AG20443 (cell line): ENCODE measurements at places on chromosomes 1 and 21.

DNA sequence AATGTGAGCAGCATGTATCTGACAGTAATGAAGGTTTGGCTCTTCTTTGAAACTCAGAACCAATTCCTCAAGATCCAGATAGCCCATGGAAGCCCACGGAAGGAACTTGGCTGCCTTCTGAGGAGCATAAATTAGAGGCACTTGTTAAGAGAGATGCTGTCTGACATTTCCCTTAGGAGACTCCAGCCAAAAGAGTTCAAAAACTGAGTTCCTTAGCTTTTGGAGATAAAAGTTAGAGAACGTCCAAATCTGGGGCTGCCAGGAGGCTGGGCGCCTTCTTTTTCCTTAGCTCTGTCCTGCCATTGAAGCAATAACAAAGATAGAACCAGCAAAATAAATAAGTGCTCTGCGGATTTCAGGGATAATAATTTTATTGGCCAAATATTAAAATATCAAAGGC lies 439.6 kb upstream of the USP24 start:
- no peak for DNase-seq

DNA sequence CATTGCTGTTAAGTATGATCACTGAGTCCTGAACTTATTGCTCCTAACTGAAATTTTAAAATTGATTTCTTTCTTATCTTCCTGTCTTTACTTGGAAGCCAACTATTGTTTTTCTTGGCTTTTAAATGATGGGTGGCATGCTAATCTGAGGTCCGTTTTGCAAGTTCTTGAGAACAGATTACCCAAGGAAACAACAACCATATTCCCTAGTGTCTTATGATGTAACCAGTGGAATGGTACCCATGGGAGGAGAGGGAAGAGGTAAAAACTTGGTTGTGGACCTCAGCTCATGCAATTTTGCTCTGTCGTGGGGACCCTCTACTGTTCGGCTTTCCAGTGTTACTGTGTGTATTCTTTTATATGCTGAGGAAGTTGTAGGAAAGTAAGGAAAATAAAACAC lies 454.8 kb upstream of the ADAMTS5 start:
- DNase-seq: no peak

DNA sequence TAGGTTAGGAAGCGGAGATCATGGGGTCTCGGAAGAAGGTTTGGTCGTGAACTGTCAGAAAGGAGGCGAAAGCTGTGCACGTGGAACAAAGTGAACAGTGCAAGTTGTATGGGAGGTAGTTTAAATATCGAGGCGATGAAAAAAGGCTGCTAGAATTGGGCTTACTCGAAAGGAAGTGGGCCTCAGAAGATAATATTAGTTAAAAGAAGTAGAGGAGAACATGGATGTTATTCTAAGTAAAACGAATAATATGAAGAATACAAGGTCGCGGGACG lies 571 bp downstream of the WDR3 start:
- DNase-seq: no peak

- no peak for DNase-seq
Observed at GRCh38 chr1:48683839-48684238, 92.9 kb downstream of the BEND5 start.

DNA sequence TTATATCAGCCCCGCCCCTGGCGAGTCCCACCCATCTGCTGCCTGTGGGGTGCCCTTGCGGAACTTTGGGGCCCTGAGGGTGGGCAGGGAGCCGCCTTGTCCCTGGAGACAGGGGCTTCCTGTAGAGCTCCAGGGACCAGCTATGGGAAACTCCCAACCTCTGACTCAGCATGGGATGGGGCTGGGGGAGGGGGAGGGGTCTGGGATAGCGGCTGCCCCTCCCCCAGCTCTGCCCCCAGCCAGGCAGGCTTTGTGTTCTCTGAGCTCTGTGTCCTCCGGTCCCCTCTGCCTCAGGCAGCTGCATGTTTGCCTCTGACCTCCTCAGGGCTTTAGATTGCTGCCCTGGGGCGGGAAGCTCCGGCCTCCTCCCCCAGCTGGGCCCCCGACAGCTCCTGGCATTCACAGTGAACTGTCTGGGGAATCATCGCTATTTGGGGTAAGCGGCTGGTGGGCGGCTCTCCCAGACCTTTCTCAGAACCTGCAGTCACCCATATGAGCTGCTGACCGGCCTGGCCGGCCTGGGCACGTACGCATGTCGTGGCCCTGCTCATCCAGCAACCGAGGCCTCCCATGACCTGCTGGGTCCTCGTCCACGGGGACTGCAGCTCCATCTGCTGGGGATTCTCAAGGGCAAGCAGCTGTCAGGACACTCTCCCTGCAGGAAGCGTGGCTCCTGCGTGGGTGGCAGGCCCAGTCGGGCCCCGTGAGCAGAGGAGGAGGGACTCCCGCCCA lies 17.1 kb downstream of the ARHGEF16 start:
- no peak for DNase-seq

DNA sequence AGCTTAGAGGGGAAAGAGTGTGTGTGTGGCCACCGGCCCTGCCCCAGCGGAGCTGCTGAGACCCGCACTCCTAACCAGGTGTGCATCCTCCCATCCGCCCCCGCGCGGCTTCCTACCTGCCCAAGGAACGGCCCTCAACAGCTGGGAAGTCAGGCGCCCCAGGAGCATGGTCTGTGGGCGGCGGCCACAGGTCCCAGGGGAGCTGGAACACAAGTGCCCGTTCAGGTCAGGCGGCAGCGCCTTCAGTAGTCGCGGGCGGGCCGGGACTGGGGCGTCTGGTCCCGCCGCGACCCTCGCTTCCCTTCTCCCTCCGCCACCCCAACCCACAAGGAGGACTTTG lies 448 bp downstream of the AURKAIP1 start:
- DNase-seq: no peak

DNA sequence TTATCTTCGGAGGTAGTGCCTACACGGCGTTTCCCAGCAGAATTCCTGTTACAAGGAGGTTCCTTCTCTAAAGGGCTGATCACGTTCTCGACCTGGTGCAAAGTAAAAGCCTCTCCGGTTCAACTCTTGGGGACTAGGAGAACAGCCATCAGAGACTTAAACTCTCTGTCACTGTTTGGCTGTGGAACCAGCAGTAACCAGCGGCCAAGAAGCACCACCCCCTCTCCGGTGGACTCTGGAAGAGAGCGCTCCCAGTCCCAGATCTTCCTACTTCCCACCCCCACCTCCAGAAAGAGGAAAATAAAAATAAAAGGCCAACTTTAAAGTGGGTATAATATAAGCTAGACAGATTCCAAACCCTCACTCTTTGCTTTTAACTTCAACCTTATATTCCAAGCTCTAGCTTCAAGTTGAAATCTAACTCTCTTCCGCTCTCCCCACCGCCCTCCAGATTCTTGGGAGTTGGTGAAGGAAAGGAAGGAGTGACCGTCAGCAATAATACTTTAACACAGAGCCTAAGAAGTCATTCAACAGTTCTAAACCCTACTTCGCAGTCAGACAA lies 2.9 kb downstream of the BRINP3 start:
- no peak for DNase-seq
